ENCODE measurements at places on chromosomes 13 and 19.

DNA sequence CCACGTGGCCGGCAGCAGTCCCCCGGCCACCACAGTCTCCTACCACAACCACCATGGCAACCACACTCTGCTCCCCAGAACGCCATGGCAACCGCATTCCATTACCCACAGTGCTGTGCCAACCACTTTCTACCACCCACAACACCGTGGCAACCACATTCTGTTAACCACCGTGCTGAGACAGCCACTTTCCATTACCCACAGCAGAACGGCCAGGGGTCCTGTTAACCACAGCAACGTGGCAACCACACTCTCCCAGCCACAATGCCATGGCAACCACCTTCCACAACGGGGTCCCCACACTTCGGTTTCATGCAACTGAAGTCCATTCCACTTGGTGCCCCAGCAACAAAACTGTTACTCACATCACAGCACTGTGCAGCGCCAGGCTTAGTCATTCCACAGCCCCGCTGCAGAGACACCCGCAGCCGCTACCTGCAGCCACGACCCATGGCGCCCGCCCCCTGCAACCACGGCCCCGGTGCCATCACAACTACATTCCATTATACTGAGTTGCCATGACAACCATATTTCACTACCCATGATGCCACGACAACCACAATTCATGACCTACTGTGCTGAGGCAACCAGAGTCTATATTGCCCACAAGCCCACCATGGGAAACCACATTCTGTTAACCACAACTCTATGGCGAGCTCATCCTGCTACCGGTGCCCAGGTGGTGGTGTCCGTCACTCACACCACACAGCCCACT, 10.0 kb downstream of the DPF1 start:
- peaks cover 7% of the 10 kb centered on the region for H3K27me3 ChIP-seq
- peaks cover 25% of the 10 kb centered on the region for H3K4me1 ChIP-seq
- DNase-seq, result peak; percentile 25
- no peak overlapping the region for H3K27ac ChIP-seq
- H3K4me3 ChIP-seq, result no peak overlapping the region

GRCh38 chr13:23898101-23898500, 799 bp upstream of the C1QTNF9B start:
- no peak overlapping the region for H3K4me3 ChIP-seq
- no peak for DNase-seq
- peaks cover 5% of the 10 kb centered on the region for H3K27me3 ChIP-seq
- no peak overlapping the region for H3K27ac ChIP-seq

DNA sequence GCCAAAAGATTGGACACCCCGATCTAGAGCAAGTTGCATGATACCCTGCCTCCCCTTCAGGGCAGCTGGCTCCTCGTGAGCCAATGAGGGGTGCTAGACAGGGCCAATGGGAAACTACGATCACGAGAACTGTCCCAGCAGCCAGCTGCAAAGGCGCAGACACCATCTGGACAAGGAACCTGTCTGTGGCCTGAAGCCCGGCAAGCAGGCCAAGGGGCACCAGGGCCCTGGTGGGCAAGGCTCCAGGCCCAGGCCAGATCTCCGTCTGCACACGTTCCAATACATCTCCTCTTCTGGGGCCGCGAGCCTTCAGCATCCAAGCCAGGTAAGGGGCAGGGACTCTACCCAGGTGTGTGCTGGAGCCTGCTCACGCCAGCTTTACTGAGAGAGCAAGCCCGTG, 20.2 kb downstream of the MED26 start:
- H3K4me3 ChIP-seq, result no peak overlapping the region
- no peaks in the 10 kb centered on the region for H3K27me3 ChIP-seq
- peak overlapping the region; percentile 4 for H3K27ac ChIP-seq
- no peak for DNase-seq
- no peaks in the 10 kb centered on the region for H3K36me3 ChIP-seq
- peaks cover 49% of the 10 kb centered on the region for H3K4me1 ChIP-seq

DNA sequence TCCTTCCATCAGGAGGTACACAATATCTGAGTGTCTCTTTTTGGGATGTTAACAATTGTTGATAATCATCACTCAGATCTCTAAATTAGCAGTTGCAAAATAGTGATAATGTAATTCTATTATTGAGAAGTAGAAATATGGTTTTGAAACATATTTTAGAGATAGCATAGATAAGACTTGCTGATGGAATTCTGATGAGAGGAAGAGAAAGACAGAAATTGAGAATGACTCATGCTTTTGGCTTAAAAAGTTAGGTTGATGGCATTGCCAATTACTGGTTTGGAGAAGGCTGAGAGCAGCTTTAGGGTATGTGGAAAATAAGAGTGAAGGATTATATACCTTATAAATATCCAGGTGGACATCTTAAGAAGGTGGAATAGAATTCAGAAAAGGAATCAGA, 106.4 kb upstream of the EDNRB start:
- H3K36me3 ChIP-seq, result no peaks in the 10 kb centered on the region
- no peaks in the 10 kb centered on the region for H3K27me3 ChIP-seq
- no peak overlapping the region for H3K27ac ChIP-seq
- no peaks in the 10 kb centered on the region for H3K4me1 ChIP-seq
- no peak for DNase-seq

DNA sequence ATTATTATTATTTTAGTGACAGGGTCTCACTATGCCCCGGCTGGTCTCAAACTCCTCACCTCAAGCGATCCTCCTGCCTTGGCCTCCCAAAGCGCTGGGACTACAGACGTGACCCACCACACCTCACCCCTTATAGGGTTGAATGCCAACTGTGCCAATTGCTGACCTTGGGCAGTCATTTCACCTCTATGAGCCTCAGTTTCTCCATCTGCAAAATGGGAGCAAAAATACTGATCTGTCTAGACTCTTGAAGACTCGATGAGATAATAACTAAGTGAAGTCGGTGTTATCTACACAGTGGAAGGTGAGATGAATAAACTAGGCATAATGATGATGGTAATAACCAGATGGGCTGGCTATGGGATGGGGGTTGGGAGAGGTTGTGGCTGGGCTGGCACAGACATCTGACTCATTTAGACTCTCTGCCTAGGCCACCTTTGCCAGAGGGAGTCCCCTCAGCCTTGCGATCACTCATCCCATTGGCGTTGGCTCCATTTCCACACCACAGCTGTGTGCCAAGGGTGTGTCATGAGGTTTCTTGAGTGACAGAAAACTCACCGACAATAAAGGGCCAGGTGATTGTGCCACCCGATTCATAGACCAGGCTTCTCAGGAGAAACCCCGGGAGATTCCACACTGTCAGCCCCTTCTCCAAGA, at the start of gene CASP14:
TSS of gene CASP14 (plus strand) at position 596 of the 657 bp plus-strand sequence. CDS start 2,772 bp downstream, outside the sequence.
- no peaks in the 10 kb centered on the region for H3K4me1 ChIP-seq
- no peak within 1 kb of the TSS for H3K27ac ChIP-seq
- DNase-seq, result no peak

- DNase-seq, result no peak
- H3K36me3 ChIP-seq, result no peaks in the 10 kb centered on the region
- H3K27me3 ChIP-seq, result no peaks in the 10 kb centered on the region
- no peak overlapping the region for H3K27ac ChIP-seq
- no peaks in the 10 kb centered on the region for H3K4me1 ChIP-seq
- peak overlapping the region; percentile 53 for H3K4me3 ChIP-seq
Observed at GRCh38 chr13:32316028-32316339, 676 bp downstream of the BRCA2 start.

GRCh38 chr19:39514840-39515550, at the start of gene SELENOV:
Gene SELENOV (plus strand): TSS chr19:39515139. CDS start chr19:39515213, 74 bp downstream.
- H3K27me3 ChIP-seq, result no peaks in the 10 kb centered on the region
- H3K4me1 ChIP-seq, result peaks cover 35% of the 10 kb centered on the region
- H3K4me3 ChIP-seq, result peak within 1 kb of the TSS; percentile 6
- H3K36me3 ChIP-seq, result no peaks in the 10 kb centered on the region

Measured in thyroid gland (tissue), 4 donors.